BE2C (cell line): ENCODE measurements at places on chromosomes 7 and 10.

GRCh38 chr7:37395618-37396259 lies 52.9 kb downstream of the ELMO1 start:
- DNase-seq = no peak

DNA sequence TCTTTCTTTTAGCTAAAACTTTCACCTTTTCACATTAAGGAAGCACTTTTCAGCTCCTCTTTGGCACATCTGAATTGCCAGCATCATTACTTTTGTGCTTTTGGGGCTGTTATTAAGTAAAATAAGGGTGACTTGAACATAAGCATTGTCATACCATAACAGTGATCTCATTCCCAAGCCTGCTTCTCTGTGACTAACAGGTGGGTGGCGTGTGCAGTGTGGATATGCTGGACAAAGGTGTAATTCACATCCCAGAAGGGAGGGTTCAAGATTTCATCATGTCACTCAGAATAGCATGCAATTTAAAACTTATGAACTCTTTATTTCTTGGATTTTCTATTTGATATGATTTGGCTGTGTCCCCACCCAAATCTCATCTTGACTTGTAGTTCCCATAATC lies 517.4 kb upstream of the MKI67 start:
- DNase-seq = no peak

DNA sequence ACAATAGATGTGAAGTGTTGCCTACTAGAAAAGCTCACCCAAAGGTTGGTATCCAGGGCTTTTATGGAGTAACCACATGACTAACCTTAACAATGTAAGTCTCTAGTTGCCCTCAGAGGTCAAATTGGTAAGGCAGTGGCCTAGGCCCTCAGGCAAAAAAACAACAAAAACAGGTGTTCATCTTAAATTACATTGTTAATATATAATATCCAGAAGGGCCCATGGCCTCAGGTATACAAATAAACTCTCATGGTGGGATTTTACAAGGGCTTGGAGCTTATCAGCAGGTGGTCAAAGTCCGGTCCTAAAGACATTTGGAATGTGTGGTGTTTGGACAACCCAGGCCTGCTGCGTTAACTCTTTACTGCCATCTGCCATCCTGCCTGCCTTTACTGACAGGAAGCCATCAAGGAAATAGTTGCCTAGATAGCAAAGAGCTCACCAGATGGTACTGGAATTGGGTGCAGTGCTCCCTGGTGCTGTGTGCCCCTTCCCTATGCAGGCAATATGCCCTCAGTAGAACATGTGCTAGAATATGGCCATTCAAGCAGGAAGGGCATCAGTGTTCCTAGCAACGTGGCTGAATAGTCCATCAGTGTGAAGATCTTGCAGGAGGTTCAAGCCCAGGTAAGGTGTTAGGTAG lies 36.2 kb downstream of the TOMM7 start:
- DNase-seq = no peak

- no peak for DNase-seq
These were observed 243.9 kb downstream of the ZMYND11 start for GRCh38 chr10:378930-379704.

DNA sequence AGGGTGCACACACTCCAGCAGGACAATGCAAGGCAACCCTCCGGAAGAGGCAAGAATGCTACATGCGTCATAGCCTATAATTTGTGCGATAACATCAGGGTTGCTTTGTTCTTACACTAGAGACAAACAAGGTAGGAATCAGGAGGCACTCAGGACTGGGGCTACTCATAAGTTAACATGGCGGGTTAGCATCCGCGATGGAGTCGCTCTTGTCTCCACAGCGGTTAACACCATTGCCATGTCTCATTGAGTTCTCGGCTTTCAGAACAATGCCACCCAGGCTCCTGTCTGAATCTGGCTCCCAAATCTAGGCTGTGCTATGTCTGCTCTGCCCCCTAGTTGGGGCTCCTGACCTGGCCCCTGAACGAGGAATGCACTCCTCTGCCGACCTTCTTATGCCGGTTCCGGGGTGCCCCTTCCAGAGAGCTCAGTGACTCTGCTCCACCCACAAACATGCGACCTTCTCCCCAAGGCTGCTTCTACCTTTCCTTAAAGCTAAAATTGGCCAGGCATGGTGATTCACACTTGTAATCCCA lies 24.9 kb upstream of the SLF2 start:
- no peak for DNase-seq

- no peak for DNase-seq
These were observed 29.2 kb upstream of the PITRM1 start for GRCh38 chr10:3201796-3202195.

DNA sequence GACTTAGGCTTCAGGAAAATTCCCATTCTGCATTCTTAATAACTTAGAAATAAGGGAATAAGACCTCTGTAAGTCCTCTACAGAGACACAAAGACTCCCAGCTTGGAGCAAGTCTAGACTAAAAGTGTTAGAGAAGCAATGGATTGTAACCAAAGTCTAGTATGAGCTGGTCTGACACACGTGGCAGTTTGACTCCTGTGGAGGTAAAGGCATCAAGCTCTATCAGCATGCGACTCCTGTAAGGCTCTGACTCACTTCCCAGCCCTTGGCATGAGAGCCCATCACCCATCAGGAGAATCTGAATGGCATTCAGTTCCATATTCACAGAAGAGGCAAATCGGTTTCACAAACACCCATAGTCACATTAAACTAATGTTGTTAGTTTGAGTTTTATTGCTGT lies 4.4 kb upstream of the VSTM4 start:
- no peak for DNase-seq

GRCh38 chr7:128166603-128167041 lies 74.5 kb upstream of the LEP start:
- DNase-seq = no peak

DNA sequence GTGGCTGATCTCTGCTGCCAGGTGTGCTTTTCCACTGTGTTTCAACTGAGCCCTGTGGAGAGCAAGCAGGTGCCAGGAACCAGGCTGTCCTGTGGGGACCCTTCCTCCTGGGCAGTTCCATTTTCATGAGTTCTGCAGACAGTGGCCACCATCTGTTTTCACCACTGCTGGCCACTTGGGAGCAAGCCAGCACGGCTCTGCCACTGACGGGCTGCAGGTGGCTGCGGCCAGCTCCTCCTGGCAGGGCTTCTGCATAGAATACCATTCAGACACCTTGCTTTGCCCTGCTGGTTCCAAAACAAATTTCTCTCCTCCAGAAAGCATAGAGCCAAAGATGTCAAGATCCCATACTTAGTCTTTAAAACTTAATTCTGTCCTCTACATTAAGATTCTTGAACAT lies 48.3 kb downstream of the LANCL2 start:
- no peak for DNase-seq

DNA sequence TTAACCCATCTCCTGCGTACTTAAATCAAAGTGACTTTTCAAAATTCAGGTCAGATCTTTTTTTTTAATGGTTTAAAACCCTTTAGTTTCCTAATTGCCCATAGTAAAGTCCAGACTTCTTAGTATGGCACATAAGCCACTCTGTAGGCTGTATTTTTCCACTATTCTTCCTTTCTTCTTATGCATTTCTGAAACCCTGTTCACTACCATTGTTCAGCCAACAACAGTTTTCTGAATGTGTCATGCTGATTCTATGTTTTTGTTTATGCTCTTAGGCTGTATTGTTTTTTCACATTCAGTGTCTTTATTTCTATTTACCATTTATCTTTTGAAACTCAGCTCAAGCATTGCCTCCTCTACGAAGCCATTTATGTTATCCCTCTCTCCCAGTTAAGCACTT lies 26.7 kb downstream of the CCSER2 start:
- DNase-seq = no peak

DNA sequence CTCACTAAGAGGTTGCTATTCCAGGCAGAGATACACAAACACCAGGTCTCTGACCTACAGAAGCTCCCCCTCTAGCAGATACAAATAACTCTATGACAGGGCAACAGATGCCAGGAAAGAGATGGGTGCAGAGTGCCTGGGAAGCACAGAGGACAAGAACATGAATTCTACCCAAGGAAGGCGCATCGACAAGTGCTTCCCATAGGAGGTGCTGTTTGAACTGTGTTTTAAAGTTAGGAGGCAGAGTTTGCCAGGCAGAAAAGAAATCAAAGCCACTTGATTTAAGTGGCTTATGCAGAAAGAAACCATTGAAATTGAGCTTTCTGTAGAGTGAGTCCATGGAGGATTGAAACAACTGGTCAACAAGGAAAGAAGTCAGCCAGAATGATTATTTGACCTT lies 35.3 kb upstream of the EGR2 start:
- DNase-seq = no peak

- DNase-seq = no peak
These were observed 43.0 kb downstream of the DNAJC12 start for GRCh38 chr10:67794909-67795460.

DNA sequence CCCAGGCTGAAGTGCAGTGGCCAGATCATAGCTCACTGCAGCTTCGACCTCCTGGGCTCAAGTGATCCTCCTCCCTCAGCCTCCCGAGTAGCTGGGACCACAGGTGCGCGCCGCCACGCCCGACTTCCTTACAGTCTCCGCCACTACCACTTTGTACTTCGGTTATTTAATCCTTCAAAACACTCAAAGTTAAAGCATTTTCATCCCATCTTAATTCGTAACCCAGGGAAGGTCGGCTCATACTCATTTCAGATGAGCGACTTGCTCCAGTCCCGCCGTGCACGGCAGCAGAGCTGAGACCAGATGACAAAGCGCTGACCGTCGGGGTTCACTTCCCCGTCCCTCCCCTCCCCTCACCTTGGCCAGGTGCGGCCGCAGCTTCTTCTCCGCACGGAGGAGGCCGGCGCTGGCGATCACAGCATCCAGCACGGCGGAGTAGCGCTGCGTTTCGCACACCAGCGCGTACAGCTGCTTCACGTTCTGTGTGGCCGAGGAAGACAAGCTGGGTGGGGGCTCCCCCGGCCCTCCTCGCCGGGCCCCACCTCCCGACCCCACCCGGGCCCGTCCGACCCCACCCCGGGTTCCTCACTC lies 457 bp downstream of the NSUN5 start:
- DNase-seq = no peak

DNA sequence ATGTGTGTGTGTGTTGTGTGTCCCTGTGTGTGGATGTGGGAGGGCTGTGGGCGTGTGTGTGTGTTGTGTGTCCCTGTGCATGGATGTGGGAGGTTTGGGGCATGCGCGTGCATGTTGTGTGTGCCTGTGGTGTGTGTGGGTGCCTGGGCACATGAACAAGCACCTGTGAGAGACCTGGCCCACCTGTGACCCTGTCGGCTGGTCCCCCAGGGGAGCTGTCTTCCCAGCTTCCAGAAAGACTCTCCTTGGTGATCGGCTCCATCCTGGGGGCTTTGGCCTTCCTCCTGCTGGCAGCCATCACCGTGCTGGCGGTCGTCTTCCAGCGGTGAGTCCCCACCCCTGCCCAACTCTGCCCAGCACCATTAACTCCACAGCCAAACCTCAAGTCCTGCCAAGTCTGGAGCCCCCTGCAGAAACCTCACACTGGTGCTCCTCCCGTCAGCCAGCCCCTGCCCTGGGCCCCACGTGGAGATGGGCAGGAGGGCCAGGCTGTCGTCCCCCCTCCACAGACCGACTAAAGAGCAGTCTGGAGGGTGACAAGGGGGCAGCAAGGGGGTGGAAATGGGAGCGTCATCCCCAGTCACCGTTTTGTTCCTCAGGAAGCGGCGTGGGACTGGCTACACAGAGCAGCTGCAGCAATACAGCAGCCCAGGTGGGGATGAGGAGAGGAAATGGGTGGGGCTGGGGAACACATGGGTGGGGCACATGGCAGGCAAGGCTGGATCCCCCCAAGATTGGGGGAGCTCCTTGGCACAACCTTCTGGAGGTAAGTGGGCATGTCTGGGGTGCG lies 12.7 kb downstream of the EPHB6 start:
- no peak for DNase-seq

DNA sequence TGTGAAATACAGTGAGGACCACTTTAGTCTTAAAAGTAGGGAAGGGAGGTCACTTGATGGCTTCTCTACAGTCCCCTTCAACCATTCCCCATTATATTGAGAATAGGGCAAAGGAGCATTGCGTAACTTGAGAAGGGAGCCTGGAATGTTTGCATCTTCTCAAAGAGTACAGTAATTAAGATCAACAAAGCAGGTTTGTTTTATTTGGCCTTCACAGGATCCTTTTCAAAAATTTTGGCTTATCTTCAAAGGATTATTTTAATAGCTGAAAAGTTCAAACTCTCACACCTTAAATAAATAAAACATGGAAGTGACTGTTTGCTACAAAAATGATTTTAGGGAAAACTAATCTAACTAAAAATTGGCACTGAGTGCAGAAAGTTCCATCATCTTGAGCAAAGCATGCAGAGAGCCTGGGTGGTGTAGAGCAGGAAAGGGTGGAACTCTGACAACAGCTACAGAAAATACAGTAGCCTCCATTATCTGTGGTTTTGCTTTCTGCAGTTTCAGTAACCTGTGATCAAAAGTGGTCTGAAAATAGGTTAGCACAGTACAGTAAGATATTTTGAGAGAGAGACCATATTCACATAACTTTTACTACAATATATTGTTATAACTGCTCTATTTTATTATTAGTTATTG lies 214.0 kb downstream of the MDFIC start:
- no peak for DNase-seq

DNA sequence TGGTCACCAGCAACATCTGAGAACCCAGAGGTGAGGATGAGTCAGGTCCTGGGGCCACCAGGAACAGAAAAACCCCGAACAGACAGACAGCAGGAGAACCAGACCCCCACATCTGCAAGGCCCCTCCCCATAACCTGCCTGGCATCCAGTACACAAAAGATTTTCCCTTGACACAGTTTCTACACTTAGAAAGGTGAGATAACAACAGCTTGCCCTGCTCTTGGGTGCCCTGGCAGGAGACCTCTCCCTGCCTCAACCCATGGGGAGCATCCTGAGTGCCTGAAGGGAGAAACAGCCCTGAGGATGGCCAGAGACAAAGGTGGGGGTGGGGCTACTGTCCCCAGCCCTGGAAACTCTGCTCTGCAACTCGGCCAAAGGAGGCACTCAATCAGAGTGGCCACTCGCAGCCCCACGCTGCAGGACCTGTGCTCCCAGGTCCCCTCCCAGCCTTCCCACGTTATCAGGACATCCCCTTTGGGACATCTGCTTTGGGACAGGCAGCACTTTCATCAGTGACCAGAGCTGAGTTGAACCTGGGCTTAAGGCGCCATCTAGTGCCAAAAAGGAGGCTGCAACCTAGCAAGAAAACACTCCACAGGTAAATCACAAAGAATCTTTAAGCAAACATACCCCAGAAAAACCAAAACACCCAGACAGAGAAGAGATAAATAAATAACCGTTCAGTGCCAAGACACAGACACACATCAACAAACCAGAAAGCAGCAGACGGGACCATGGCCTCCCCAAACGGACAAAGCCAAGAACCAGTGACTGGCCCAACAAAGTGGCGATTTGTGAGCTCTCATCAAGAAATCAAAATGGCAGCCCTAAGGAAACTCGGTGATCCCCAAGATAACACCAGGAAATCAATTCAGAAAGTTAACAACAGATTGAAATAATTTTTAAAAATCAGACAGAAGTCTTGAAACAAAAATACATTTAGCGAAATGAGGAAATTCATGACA lies 233.7 kb downstream of the PTPRN2 start:
- DNase-seq = peak; percentile 70
